ENCODE measurements at places on chromosomes 3 and 15.

DNA sequence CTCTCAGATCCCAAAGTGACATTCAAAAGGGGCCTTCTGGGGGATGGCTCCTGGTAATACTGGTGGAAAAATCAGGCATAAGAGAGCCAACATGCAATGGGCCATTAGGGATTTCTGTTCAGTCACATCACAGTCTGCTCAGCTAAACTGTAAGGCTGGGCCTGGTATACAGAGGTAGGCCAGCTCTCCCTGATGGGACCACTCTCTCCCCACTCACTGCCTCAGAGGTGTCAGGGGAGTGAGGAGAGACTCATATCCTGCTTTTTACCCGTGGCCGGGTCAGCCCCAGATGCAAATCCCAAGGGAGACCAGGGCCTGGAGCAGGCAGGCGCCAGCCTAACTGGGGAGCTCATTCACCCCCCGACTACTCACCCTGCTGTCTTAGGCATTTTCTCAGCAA is 48.1 kb upstream of the TPM1 start:
- DNase-seq = no peak

DNA sequence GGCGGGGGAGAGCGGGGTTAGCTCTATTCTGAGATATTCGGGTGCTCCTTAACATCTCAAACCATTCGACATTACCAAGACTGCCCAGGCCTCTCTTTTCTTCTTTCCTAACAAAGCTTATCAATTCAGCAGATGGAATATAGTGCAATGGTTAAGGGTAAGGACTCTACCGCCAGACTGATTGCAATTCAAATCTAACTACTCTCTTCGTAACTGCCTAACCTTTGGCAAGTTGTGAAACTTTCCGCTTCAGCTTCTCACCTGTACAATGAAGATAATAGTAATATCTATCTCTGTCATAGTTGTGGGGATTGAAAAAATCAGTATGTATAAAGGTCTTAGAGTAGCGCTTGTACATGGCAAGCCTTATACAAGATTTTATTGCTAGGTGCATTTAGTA is 972 bp downstream of the UBA5 start:
- no peak for DNase-seq

- DNase-seq = no peak
These were observed at the start of gene ECE2 for GRCh38 chr3:184275961-184276910. TSS of gene ECE2 (plus strand) at chr3:184276022. CDS start at chr3:184276154, 132 bp downstream.

DNA sequence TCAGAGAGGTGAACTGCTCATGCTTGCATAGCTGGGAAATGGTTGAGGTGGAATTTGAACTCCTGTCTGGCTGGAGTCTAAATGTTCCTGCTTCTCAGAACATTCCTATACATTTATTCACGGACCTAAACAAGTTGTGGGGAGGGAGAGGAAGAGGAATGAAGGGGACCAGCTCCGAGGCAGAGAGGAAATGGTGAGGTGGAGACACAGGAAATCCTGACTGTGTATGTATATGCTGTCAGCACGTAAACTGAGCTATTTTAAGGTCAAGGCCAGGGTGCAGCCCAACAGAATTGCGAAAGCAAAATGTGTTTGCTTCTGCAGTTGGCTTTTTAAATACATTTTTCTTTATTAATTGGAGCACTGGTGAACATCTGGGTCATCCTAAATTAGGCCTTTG is 74.1 kb upstream of the POMGNT2 start:
- DNase-seq = peak; percentile 98

- DNase-seq = no peak
These were observed 42.0 kb upstream of the MEIS2 start for GRCh38 chr15:37142371-37142770.

GRCh38 chr3:13197281-13197680 is 124.1 kb upstream of the IQSEC1 start:
- DNase-seq = no peak

GRCh38 chr15:100733101-100733842 is 130.9 kb downstream of the ASB7 start:
- DNase-seq = peak; percentile 45

DNA sequence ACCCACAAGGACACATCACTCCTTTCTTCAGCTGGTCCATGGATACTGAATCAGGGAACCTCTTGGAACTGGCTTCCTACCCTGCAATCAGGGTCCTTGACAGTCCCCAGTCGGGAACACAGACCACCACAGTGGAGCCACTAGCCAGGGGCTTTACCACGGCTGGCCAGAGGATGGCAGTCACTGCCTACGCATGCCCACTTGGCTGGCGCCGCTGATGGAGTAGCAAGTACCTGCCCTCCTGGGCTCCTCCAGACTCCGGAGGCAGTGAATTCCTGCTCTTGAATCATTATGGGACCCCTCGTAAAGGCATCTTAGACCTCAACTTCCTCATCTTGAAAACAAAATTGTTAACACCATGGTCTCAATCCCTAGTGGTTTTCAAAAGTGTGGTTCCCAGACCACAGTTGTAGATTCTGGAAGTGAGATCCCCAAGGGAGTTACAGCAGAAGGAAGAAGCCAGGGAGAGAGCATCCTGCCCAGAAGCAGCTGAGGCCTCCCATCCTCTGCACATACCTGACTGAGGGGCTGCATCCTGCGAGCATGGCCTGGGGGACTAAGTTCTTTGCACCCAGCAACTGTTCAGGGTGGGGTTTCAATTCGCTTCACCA is 9.1 kb upstream of the SKIC8 start:
- DNase-seq = peak; percentile 80

GRCh38 chr15:48373821-48374451 is 42.7 kb downstream of the DUT start:
- peak; percentile 89 for DNase-seq

DNA sequence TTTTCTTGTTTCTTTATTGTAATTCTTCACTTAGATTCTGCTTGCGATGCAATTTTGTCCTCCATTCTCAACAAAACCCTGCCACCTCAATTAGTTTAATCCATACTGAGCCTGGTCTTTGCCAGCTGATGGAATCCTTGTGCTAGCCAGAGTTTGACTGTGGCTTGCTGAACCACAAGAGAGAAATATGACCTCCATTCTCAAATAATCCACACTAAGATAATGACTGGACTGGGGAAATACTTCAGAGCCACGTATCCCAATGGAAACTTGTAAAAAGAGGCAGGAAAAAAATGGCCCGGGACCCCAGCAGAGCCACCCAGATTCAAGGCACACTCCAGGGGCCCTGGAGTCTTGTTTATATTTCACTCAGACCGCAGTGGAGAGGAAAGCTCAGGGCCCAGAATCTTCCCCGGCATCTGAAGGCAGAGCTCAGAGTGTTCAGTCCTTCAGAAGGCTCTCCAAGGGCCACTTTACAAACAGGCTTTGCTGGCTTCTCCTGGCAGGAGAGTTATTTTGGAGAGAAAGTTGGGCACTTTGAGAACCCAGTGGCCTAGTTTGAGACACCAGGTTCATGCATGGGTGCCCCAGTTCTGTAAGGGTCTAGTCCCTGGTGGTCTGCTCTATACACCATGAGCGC is 62.7 kb downstream of the SSUH2 start:
- no peak for DNase-seq

GRCh38 chr15:79440355-79440908 is 8.3 kb downstream of the MINAR1 start:
- DNase-seq = no peak

DNA sequence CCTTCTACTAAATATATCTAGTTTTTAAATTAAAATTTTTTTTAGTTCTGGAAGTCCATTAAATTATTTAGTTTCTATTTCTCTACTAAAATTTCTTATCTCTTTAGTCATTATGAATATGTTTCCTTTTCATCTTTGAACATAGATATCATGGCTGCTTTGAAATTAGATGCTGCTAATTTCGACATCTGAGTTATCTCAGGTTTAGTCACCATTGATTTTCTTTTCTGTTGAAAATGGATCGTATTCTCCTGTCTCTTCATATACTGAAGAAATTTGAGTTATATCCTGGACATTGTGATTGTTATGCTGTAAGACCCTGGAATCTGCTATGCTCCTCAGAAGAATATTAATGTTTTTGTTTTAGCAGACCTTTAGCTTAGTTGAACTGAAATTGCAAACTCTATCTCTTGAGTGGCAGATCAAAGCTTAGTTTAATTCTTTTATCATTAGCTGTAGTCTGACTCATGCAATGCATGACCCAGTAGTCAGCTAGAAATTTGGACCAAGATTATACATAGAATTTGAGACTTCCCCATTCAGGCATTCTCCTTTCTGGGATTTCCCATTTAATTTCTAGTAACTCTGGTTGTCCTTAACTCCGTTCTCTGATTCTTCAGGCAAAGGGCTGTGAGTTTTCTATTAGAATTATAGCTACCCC is 439.8 kb upstream of the IL12A start:
- DNase-seq = peak; percentile 72

DNA sequence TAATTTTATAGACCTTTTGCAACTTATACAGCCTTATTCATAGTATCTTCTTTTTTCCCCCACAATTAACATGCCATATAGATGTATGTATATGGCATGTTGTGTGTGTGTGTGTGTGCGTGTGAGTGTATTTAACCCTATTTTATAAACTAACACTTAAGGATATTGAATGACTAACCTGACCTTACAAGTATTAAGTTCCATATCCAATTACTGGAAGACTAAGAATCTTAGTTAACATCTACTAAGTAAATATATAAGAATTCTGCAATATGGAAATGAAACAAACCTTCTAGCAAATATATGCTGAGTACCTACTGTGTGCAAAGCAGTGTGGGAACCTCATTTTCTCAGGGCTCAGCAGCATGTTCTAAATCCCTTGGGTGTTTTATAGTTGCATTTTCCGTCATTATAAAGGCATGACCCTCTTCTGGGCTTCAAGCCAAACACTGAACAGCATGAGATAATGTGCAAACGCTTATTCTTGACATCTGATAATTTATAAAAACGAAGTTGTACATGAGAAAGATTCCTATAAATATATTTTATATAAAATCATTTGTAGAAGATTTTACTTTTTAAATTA is 105.5 kb downstream of the NLGN1 start:
- peak; percentile 61 for DNase-seq

DNA sequence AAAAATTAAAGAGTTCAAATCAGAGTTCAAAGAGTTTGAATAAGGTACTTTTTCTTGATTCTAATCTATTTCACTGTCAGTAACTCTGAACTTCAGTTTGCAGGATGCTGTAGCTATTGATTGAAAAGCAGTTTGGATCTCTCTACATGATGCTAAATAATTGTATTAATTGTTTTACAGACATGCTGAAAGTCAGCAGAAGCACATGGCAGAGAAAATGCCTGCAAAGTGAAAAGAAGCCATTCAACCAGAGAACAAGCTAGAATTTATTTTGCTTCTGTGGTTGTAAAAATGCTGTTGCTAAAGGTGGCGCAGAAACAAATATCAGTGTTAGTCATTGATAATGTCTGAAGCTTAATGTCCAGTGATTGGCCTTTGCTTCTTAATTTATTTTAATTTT is 92.1 kb upstream of the IL12A start:
- DNase-seq = no peak

- DNase-seq = no peak
These were observed 28.2 kb upstream of the PDZRN3 start for GRCh38 chr3:73652896-73653295.

DNA sequence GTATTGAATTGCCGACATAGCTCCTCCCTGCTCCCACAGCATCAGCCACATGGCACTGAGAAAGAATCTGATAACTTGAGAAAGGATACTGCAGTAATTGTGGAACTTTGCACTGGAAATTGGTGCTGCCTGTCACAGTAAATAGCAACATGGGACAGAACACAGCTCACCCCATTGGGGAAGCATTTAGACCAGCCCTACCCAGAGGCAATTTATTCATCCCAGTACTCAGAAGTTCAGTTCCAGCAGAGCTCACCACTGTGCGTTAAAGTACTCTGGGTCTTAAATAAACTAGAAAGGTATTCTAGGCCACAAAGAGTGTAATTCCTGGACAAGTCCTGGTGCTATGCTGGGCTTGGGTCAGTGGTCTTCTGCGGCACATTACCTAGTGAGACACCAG is 347.1 kb downstream of the PYDC2 start:
- DNase-seq = no peak

DNA sequence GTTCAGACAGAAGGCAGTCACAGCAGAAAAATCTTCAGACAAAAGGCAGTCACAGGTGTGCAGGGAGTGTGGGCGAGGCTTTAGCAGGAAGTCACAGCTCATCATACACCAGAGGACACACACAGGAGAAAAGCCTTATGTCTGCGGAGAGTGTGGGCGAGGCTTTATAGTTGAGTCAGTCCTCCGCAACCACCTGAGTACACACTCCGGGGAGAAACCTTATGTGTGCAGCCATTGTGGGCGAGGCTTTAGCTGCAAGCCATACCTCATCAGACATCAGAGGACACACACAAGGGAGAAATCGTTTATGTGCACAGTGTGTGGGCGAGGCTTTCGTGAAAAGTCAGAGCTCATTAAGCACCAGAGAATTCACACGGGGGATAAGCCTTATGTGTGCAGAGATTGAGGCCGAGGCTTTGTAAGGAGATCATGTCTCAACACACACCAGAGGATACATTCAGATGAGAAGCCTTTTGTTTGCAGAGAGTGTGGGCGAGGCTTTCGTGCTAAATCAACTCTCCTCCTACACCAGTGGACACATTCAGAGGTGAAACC is 27.6 kb downstream of the ZNF589 start:
- DNase-seq = no peak

DNA sequence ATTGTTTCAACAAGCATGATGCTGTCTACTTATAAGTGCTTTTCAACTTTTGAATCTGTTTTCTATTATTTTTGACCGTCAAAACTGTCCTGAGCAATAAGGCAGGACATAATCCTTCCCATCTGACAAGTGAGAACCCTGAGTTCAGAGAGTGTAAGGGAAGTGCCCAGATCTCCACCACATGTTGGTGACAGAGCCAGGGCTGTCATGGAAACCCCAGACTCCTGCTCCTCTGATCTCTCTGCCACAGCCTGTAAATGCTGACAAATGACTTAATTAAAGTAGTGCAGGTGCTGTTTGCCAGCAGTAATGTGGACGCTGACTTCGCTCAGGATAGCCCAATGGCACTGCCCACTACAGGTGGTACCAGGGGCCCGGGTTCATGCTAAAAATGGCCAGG is 40.3 kb downstream of the SPSB4 start:
- DNase-seq = no peak

DNA sequence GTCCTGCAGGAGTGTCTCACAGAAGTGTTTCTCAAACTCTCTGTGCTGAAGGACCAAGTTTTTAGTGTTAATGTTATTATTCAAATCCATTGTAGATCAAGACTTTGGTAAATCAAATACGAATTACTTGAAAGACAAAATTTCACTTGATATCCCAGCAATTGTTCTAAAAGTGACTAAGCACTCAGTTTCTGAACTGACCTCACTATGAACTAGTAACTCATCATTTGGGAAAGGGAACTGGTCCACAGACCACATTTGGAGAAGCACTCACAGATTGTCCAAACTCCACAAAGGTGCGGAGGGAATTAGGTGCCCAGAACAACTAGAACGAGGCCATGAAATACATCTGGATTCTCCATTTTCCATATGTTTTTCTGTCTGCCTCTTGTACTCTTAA is 25.6 kb downstream of the FAM43A start:
- DNase-seq = no peak
